AG08396 (cell line): ENCODE measurements at places on chromosomes 1 and 21.

DNA sequence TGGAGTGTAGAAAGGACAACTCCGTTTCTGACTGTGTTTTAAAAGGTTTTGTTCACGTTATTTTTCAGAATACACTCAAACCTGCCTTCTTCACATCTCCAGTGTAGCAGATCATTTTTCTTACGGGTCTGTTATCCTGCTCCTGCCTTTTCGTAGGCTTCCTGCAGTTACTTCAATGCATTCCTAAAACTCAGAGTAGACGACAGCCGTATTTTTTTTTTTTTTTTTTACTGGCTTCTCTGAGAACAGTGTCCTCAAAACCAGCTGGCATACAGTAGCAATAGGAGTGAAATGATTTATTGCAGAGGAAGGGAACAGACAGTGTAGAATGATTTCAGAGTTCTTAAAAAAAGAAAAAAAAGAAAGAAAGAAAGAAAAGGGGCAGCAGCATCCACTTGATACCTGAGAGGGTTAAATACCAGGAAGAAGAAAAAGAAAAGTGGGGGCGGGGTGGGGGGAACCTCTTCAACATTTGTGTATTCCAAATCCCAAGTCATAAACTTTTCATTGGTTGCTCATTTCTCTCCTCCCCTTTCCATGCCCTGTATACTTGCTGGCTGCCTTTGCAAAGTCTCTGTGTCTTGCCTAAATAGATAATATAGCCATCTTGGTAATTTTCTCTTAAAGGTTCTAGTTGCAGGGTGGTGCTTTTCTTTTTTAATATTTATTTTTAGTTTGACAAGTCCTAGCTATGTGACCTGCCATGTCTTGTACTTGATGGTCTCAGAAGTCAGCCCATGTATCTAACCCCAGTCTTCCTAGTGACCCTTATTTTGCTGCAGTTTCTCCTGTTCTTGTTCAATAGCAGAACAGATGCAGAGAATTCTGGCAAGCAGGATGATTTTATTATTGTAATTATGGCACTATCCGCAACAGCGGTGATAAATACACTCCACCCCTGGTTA lies 2.8 kb downstream of the TGFB2 start:
- no peak for DNase-seq

DNA sequence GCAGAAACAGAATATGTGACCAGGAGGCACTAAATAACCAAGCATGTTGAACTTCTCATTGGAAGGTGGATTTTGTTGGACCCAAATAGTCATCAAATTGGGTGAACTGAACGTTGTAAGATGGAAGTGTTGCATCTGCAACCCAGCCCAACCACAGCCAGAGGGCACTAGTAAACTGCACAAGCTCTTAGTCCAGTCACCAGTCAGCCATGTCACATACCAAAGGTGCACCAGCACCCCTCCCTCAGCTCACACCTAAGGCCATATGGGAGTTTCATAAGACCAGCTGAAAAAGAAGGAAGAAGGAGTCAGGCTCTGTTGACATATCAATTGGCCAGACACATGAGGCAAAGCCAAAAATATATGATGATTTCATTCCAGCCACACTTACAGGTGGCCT lies 481.7 kb upstream of the NR5A2 start:
- DNase-seq: no peak

DNA sequence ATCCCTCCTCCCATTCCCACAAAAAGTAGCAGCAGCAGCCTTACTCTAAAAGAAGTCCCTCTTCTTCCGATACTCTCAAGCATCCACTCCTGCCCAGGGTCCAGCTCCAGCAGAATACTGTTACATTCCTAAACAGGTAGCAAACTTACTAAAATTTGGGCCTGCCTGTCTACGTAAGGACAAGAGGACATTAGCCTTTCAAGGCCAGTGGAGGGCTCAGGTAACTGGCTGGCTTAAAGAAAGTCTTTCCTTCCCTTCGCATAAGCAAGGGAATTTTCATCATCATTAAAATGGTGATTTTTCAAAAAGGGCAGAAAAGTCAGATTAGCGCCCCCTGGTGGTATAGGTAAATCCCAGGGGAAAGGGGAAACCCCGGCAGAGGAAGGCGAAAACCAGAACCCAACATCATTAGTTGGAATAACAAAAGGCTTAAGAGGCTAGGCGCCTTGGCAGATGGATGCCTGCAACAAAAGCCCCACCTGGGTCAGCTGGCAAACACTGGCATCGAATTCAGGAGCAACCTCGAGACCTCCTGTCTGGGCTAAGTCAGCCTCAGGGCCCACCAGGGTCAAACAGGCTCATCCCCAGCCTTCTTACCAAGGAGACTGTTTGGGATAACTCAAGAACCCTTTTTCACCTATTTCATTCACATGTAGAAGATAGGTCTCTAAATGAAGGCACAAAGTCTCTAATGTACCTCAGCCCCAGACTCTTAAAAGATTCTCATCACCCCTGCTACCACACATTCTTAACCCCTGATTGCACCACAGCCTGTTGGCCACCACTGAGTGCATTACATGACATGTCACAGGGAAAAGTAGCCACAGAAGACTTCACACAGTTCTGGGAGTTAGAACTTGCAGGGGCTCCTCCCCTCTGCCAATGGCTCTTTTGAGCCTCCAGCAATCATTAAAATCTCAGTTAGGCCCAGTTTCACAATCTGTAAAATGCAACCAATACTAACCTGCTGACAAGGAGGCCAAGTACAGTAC lies 36.7 kb downstream of the ERI3 start:
- DNase-seq: peak; percentile 72

DNA sequence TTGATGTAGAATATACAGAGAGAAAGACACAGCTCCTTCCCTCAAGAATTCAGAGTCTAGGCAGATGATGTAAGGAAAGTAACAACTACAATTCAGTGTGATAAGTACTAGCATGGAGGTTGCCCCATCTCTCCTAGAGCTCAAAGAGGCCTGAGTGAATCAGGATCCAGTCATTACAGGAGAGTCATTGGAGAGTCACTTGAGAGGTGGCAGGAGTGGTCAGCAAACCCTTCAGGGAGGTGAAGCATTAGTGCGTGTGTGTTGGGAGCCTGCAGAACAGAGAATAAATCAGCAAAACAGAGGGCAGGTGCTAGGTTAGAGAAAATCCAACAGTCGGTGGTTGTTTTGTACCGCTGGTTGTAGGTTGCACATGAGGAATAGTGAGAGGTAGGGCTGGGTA lies 46.1 kb downstream of the GRIK1 start:
- DNase-seq: no peak

DNA sequence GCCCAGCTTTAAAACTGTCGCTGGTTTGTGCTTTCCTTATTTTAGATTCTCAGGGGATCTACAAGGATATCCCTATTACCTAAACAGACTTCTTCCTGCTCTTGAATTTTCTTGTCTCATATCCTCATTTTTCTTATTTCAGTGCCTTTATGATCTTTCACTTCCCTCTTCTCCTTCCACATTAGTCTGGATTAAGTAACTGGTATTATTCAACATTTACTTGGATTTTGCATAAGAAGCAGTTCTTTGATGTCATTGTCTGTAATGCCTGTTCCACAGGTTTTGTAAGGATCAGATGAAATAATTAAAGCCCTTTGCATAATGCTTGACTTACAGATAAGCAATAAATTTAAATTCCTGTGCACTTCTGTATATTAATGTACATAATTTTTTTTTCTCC lies 26.5 kb downstream of the CXADR start:
- no peak for DNase-seq

- DNase-seq: no peak
These were observed 161.7 kb downstream of the ROR1 start for GRCh38 chr1:63935553-63935952.

- DNase-seq: no peak
These were observed 156.0 kb downstream of the NFIA start for GRCh38 chr1:61238359-61238665.

DNA sequence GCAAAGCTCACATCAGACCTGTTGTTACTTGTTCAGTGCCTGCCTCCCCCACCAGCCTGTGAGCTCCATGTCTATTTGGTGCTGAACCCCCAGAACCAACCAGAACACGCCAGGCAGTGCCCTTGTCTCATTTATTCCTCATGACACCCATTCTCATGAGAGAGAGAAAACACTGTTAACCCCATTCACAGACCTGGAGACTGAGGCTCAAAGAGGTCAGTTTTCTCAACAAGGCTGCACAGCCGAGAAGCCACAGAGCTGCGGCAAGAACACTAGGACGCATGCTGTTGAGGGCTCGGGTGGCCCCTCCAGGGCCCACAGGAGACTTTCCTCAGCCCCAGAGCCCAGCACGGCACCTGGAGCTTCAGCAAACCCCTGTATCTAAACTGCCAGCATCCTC lies 13.1 kb downstream of the KCNN3 start:
- no peak for DNase-seq

DNA sequence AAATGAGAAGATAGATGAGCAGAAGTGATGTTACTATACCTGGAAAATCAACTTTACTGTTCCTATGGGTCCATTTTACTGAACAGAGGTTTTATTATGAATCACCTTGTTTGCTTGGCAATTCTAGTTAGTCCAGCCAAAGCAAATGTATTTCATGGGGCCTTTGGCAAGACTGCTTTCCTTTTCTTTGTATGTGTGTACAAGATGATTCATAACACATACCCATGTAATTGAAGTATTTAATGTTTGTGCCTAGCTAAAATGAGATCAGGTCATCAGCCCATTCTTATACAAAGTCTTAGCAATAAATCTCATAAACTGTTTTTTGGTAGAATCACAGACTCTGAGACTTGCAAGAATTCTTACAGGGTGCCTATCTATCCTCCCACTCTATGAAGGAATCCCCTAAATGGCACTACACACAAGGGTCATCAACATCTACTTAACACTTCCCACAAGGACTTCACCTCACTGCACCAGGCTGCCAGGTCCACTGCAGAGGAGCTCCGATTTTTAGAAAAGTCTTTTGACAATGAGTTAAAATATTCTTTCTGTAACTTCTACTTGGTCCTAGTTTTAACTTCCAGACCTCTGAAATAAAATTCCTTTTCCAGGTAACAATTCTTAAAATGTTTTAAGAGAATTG lies 58.5 kb downstream of the LPAR3 start:
- peak; percentile 37 for DNase-seq

- DNase-seq: no peak
These were observed 10.3 kb downstream of the DONSON start for GRCh38 chr21:33578214-33578613.
